ENCODE measurements at places on chromosomes 16 and 17. TPM values are rescaled to one million over a fixed set of nuclear protein-coding genes. Genes with fewer than 3 reads are reported as not detected.

BCKDK gene
- total RNA-seq = 12.3 TPM

SNAI3 gene
- total RNA-seq = not detected

NOTUM gene
- total RNA-seq = not detected

NXPH3 gene
- 1.5 TPM for total RNA-seq

DYNLRB2 gene
- not detected for total RNA-seq

JPH3 gene
- 0.44 TPM for total RNA-seq

CCL13 gene
- total RNA-seq = not detected

CASKIN1 gene
- not detected for total RNA-seq

C16orf96 gene
- total RNA-seq = not detected

ANKFN1 gene
- not detected for total RNA-seq

ITGA2B gene
- 0.76 TPM for total RNA-seq

YPEL3 gene
- 18.4 TPM for total RNA-seq

HNF1B gene
- total RNA-seq = not detected

SCGB1C2 gene
- not detected for total RNA-seq

CACNG3 gene
- not detected for total RNA-seq

OR1F1 gene
- total RNA-seq = not detected

SLFN12L gene
- 0.25 TPM for total RNA-seq

FNDC8 gene
- not detected for total RNA-seq

CPHXL2 gene
- total RNA-seq = not detected

RAMP2 gene
- 4.4 TPM for total RNA-seq

TBC1D3C gene
- total RNA-seq = not detected
